Inflammatory macrophage (primary cell): ENCODE measurements at places on chromosomes 2 and 18.

GRCh38 chr2:204722207-204722606 is 176.9 kb downstream of the PARD3B start:
- no peak for DNase-seq

DNA sequence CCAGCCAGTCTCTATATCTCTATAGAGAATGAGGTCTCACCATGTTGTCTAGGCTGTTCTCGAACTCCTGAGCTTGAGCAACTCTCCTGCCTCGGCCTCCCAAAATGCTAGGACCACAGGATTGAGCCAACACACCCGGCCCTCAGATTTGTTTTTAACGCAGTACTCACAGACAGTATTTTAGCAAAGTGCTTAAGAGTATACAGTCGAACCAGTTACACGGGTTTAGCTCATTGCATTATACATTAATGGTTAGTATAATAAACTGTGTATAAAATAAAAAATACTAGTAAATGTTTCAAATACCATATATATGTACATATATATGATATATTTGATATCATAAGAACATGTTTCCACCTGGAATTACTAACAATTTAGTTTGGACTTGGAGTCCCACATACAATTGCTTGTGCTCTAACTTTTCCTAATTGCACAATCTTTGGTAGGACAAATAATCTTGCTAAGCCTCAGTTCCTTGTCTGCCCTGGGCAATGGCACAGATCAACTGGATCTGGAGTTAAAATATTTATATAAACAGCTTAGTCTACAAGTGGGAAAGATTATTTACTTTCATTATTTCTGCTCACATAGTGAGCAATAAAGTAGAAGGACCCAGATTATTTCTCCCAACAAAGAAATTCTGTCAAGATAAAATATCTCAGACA is 508.9 kb upstream of the LRATD1 start:
- DNase-seq: no peak

GRCh38 chr2:165016772-165017411 is 61.6 kb upstream of the SLC38A11 start:
- no peak for DNase-seq

GRCh38 chr18:4599312-4599711 is 144.2 kb upstream of the DLGAP1 start:
- DNase-seq: no peak

DNA sequence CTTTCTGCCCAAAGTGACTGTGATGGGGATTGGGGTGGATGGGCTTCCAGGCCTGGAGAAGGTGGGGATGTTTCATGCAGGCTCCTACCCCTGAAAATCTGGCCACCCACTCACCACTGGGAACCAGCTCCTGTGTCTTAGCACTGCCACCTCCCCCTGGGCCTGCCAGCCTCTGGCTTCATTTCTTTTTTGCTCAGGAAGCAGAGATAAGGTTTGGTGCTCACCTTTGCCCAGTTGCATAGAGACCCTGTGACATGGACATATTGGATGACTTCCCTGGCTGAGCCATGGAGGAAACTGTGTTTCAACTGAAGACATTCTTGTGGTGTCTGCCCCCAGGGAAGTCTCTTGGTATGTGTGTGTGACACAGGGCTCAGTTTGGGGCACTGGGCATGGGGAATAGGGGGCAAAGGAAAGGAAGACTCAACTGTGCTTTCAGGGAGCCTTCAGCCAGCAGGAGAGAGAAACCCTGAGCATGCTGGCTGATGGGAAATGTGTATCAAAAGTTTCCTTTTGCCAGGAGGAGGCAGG is 16.7 kb downstream of the CTIF start:
- DNase-seq: no peak

GRCh38 chr2:189116087-189116486 is 63.5 kb downstream of the COL5A2 start:
- DNase-seq: no peak

- no peak for DNase-seq
Measured at GRCh38 chr2:157233506-157233905, 24.0 kb upstream of the GALNT5 start.
